T-helper 1 cell treated with Interleukin-12 subunit alpha and Interleukin-12 subunit beta and Interleukin-4 antibody, amounts not matched to agents 30 ng/mL and 1 ng/mL, for 36 hours (primary cell): ENCODE measurements at places on chromosomes 7 and 10. TPM values are rescaled to one million over a fixed set of nuclear protein-coding genes. Genes with fewer than 3 reads are reported as not detected.

CFAP43 gene
- not detected in 2 replicates for total RNA-seq

TLX1 gene
- total RNA-seq, result not detected in 2 replicates

SEMA4G gene
- 0.85 and 0.88 TPM in 2 replicates for total RNA-seq

DDIT4 gene
- 202 and 211 TPM in 2 replicates for total RNA-seq

KCNH2 gene
- 0.80 and 0.91 TPM in 2 replicates for total RNA-seq

C10orf62 gene
- not detected in 2 replicates for total RNA-seq

RGS10 gene
- 116 and 125 TPM in 2 replicates for total RNA-seq

GPR146 gene
- 14.5 and 15.4 TPM in 2 replicates for total RNA-seq

CYP2C18 gene
- total RNA-seq, result not detected in 2 replicates

RPP30 gene
- 50.5 and 52.0 TPM in 2 replicates for total RNA-seq

RHOBTB1 gene
- not detected in 2 replicates for total RNA-seq

IL2RA gene
- total RNA-seq, result 459 and 464 TPM in 2 replicates

STMP1 gene
- 23.9 and 24.1 TPM in 2 replicates for total RNA-seq

MBLAC1 gene
- 5.0 and 6.0 TPM in 2 replicates for total RNA-seq

STEAP1B gene
- total RNA-seq, result 0.39 and 0.41 TPM in 2 replicates

SLC16A9 gene
- 2.4 and 2.9 TPM in 2 replicates for total RNA-seq

CNNM1 gene
- total RNA-seq, result 0.07 and 0.29 TPM in 2 replicates

ZPBP gene
- not detected in 2 replicates for total RNA-seq

CRYGN gene
- not detected in 2 replicates for total RNA-seq

PTF1A gene
- total RNA-seq, result not detected in 2 replicates

EBF3 gene
- total RNA-seq, result not detected in 2 replicates

UPP1 gene
- 79.4 and 79.6 TPM in 2 replicates for total RNA-seq

CELF2 gene
- 155 and 162 TPM in 2 replicates for total RNA-seq

FAM241B gene
- total RNA-seq, result 9.9 and 10.0 TPM in 2 replicates

HDAC9 gene
- 0.68 and 0.71 TPM in 2 replicates for total RNA-seq

SHTN1 gene
- 0.10 and 0.15 TPM in 2 replicates for total RNA-seq

MORN4 gene
- total RNA-seq, result 1.1 and 1.3 TPM in 2 replicates

LIPM gene
- not detected in 2 replicates for total RNA-seq

SPACDR gene
- total RNA-seq, result 2.5 and 2.9 TPM in 2 replicates

BUB3 gene
- total RNA-seq, result 186 and 187 TPM in 2 replicates

TEX47 gene
- not detected in 2 replicates for total RNA-seq

PAPOLB gene
- not detected in 2 replicates for total RNA-seq

FEZF1 gene
- total RNA-seq, result not detected in 2 replicates

ADAM12 gene
- 0.07 and 0.17 TPM in 2 replicates for total RNA-seq

AP3M1 gene
- 53.7 and 54.3 TPM in 2 replicates for total RNA-seq

BLNK gene
- not detected in 2 replicates for total RNA-seq

MRM2 gene
- total RNA-seq, result 32.0 and 33.9 TPM in 2 replicates

UCMA gene
- total RNA-seq, result not detected in 2 replicates

CPA4 gene
- not detected in 2 replicates for total RNA-seq

SPDYE5 gene
- not detected in 2 replicates for total RNA-seq

IQUB gene
- 0.10 TPM in 1 of 2 replicates, not detected in the other for total RNA-seq

BMPER gene
- not detected in 2 replicates for total RNA-seq

C10orf71 gene
- total RNA-seq, result not detected in 2 replicates

PHYHIPL gene
- not detected in 2 replicates for total RNA-seq

WIPF3 gene
- total RNA-seq, result not detected in 2 replicates

PDE6C gene
- total RNA-seq, result not detected in 2 replicates

ADAMTS14 gene
- total RNA-seq, result 0.07 and 0.15 TPM in 2 replicates

ABLIM1 gene
- total RNA-seq, result 68.3 and 78.1 TPM in 2 replicates

ZNF727 gene
- total RNA-seq, result 0.20 TPM in 1 of 2 replicates, not detected in the other

SEMA3E gene
- total RNA-seq, result not detected in 2 replicates

ANKRD30A gene
- total RNA-seq, result not detected in 2 replicates

OPN4 gene
- not detected in 2 replicates for total RNA-seq

SRRM3 gene
- total RNA-seq, result 0.29 TPM in 1 of 2 replicates, not detected in the other
